ENCODE measurements at places on chromosomes 6 and 20.

DNA sequence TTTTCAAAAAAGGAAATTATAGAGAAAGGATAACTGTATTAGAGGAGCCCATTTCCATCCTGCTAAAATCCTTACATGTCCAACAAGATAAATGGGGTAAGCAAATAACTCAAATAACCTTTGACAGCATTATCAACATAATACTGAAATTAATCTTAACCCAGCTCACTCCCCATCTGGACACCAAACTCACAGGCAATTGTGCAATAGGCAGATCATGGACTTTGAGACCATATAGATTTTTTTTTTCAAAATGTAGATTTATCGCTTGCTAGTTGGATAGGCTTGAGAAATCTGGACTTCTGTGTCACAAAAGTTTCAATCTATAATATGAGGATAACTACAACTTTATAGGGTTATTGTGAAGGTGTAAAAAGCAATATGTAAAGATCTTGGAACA, 134.4 kb upstream of the ASCC3 start:
- DNase-seq, result no peak

GRCh38 chr6:13924146-13924948, 405 bp upstream of the RNF182 start:
- peak; percentile 19 for DNase-seq

- no peak for DNase-seq
Measured at GRCh38 chr20:58374906-58375758, 13.9 kb upstream of the VAPB start.

GRCh38 chr20:63289311-63290135, 3.5 kb upstream of the COL20A1 start:
- DNase-seq, result no peak

DNA sequence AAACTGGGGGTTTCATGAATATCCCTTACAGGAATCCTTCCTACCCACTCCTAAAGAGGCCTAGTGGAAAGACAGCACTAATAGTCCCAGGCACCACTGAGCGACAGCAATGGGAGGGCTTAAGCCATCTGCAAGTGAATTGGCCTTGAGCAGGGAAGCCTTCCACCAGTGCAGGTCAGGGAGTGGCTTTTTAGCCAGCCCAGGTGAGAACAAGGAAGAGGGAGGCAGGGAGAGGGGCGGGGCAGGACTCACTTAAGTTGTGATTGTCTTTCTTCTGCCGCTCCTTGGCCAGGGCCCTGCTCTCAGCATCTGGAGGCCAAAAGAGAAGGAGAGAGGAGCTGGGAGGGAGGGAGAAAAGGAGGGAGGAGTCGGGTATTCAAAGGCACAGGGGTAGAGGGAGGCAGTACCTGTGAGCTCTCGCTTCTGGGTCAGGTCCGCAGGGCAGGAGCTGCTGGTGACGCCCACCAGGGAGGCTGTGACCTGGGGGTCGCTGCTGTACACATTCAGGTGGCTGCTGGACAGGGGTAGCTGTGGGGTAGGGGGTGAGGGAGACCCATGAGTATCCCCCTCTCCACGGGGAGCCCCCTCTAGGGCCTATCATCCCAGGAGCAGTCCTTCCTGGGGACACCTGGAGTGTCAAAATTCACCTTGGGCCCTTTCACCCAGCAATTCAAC, 47.8 kb downstream of the TFEB start:
- DNase-seq, result no peak

GRCh38 chr20:63062188-63063140, 55.7 kb upstream of the BHLHE23 start:
- DNase-seq, result no peak

DNA sequence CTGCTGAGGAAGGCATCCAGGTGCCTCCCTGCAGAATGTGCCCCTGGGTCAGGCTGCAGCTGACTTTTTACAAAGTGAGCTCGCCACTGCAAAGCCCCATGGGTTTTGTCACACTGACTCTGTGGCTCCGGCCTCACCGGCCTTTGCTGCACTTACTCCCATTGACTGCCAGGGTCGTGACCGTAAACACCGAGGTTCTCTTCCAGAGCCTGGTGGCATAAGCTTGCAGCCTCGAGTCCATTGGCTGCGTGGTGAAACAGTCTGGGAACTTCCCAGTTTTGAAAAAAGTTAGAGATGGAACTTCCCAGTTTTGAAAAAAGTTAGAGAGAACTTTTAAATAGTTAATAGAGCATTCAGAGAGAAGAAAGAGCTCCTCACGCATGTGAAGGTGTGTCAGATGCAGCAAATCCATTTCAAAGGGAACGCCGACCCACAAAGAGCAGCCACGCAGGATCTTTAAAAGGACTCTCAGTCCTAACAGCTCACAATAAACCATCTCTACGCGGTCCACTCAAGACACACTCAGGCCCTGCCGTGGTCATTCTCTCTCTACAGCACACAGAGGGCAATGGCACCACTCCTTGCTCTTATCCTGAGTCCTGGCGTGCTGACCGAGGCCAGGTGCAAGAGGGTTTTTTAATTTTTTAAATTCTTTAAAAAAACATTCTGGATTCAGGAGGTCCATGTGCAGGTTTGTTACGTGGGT, 12.8 kb downstream of the RAMACL start:
- no peak for DNase-seq

GRCh38 chr20:62452475-62453095, 23.2 kb downstream of the GATA5 start:
- no peak for DNase-seq

DNA sequence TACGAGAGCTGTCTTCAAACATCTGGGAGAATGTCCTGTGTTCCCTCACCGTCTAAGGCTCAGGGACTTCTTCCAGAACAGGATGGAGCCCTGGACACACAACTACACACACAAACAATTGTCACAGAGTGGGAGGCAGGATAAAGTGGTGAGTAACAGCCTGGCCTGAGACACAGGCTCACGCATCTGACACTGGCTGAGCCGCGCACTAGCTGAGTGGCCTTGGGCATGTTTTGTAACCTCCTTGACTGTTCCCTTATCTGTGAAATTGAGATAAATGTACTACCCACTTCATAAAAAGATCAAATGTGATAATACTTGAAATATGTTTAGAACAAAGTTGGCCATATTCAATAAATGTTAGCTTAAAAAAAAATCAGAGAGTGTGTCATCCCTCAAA, 132.4 kb upstream of the ARMC2 start:
- DNase-seq, result no peak

GRCh38 chr6:155030148-155030720, 35.1 kb downstream of the TIAM2 start:
- DNase-seq, result no peak

DNA sequence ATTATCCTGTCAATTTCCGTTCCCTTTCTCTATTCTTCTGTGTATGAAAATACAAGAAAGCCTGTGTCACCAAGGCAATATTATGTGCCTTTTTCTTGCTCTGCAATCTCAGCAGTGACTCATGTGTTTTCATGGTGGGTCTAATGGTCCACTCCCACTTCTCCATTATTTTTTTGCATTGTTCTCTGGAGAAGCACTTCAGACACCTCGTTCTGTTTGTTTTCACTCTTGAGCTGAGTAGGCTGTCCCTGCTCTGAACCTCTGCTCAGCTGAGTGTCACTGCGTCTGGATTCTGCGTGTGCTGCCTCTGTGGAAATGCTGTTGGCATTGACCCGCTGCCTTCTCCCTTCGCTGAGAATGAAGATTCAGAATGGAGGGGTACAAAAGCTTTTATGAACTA, 230.6 kb downstream of the TMEM242 start:
- DNase-seq, result no peak

GRCh38 chr6:100485268-100485667, 20.5 kb upstream of the SIM1 start:
- DNase-seq, result no peak

GRCh38 chr20:54337144-54337543, 129.3 kb downstream of the PFDN4 start:
- no peak for DNase-seq

- DNase-seq, result no peak
Measured at GRCh38 chr20:52963131-52963530, 9.0 kb upstream of the TSHZ2 start.

- DNase-seq, result no peak
Measured at GRCh38 chr20:3309226-3309625, 70.2 kb upstream of the SLC4A11 start.

- no peak for DNase-seq
Measured at GRCh38 chr20:41505184-41505583, 113.0 kb downstream of the CHD6 start.

DNA sequence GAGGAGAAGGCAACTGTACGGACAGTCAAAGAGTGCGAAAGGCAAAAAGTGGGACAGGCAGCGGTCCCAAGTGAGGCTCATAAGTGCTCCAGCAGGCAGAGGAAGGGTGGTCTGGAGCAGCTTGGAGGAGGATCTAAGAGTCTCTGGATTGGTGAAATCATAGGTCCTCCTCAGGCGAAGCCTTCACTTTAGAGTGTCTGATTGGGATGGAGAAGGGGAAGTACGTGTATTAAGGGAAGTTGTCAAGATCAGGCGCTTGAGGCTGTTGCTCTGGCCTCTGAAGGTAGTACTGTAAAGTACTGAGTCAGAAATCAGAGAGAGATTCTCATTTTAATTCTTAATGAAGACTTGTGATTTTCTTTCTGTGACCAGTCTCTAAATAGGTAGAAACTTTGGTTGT, 185.6 kb downstream of the KIF16B start:
- no peak for DNase-seq

DNA sequence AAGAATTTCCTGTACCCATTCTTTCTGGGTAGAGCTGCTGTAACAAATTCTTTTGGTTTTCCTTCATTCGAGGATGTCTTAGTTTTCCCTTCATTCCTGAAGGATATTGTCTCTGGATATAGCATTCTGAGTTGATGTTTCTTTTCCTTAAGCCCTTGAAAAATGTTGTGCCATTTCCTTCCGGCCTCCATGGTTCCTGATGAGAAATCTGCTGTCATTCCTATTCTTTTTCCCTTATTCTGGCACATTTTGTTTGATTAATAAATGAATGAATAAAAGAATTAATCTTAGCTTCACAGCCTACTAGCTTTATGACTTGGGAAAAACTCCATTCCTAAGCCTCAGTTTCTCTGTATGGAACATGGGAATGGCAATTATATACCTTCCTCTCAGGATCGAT, 173.1 kb downstream of the EYA2 start:
- peak; percentile 8 for DNase-seq

GRCh38 chr20:44967207-44967807, 995 bp downstream of the STK4 start:
- no peak for DNase-seq

DNA sequence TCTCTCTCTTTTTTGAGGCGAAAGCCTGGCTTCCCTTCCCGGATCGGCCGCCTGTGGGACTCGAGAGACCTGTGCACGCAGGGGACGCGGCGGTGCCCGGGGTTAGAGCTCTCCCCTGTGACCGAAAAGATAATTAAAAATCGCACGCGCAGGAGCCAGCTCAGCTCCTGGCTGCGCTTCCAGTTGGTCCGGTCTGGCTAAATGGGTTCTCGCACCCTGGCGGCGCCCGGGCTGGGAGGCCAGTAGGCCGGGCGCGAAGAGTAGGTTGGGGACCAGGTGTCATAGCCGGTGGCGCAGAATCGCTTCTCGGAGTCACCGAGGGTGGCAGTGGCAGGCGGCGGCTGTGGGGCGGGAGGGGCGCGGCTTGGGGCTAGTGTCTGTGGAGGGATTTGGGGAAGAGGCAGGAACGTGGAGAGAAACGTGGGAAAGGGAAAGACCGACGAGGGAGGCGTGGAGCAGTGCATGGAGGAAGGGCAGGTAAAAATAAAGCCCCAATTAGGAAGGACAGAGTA, 41.9 kb upstream of the SUPT3H start:
- no peak for DNase-seq

DNA sequence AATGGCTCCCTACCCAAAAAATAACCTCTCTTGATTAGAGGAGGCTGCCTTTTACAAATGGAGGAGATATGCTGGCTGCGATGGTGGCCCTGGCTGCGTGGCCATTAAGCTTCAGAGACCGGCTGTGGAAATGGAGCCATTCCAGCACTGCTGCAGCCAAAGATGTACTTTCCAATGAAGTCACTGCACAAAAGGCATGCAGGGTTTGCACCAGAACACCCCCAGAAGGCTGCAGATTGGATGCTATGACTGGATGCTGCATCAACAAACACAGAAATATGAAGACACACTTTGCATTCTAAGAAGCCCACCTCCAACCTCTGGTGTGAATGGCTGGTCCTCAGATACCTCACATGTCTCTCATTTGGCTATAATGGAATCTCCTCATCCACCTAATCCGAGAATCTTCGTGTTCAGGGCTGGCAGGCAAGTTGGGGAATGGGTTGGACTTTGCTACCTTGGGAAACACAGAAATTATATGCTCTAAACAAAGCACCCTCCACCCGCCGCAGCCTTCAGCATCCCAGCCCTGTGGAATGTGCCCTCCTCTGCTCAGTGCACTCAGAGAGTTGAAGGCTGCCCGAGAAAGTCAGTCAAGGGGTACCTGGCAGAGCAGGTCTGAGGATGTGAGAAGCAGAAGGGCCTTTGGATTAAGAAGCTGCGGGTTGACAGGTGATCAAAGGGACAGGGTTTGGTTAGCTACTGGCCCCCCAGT, 35.3 kb downstream of the APCDD1L start:
- DNase-seq, result no peak

- no peak for DNase-seq
Measured at GRCh38 chr6:27238010-27238983, 9.2 kb upstream of the PRSS16 start.

DNA sequence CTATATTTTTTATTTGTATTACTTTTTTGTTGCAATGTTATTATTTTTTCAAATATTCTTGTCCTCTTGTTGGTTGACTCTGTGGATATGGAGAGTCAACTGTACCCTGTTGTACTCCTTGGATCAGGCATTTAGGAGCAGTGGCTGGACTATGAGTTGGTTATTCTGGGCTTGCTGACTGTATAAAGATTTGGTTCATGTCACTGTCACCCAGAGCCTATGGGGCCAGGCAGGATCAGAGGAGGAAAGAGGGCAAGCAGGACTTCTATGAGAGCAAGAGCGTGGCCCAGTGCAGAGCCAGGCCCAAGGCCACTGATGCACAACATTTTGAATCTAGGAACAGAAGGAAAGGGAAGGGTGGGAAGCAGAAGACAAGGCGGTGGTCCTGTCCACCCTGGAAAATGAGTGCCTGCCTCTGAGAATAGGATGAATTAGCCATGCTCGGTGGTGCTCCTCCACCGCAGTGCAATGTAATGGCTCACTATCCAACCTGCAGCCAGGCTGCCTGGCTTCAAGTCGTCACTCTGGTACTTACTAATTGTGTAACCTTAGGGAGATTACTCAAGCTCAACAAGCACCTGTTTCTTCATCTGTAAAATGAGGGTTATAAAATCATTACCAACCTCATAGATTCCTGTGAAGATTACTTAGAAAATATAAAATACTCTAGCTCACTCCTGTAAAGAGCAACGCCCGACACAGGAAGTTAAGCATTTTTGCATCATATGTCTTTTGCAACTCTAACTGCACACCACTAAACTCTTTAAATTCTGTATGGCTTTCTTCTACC, 192.1 kb downstream of the KCNQ5 start:
- DNase-seq, result no peak

DNA sequence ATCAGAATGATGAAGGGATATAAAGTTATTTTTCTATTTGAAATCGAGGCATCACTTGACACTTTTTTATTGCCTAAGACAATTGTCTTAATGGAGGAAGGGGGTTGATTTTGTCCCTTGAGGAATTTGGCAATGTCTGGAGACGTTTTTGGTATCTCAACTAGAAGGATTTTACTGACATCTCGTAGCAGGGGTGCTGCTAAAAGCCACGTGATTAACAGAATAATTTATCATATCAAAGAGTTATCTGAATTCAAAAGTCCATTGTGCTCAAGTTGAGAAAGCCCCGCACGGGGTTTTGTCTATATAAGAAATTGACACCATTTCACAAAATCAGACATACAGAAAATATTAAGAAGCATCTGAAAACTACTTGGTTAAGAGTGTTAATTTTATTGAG, 1.5 kb upstream of the TAAR6 start:
- DNase-seq, result no peak

GRCh38 chr6:56843476-56844349, 111.2 kb upstream of the BEND6 start:
- peak; percentile 70 for DNase-seq
